Right lobe of liver (tissue), 6 donors: ENCODE measurements at places on chromosomes 1 and 21.

DNA sequence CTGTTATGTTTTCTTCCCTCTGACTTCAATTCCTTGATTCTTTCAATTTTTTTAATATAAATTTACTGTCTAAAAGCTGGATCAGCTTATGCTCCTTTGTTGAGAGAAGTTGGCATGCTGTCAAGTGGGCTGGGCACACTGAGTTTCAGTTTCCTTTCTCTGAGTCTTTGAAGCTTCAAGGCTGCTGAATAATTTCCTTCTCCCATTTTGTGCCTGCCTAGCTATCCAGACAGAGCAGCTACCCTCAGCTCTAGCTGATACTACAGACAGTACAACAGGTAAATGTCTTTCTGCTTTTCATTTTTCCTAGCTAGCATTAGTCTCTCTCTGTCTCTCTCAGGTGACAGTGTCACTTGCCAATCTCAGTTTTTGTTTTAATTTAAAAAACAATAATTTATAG is at the start of gene IFI44:
IFI44 (plus strand) TSS at position 204 of the 400 bp plus-strand sequence. CDS start 365 bp downstream, outside the sequence.
- no peaks in the 10 kb centered on the region for H3K36me3 ChIP-seq
- DNase-seq, result peak; percentile 76
- peak within 1 kb of the TSS; percentile 43 for H3K4me3 ChIP-seq
- H3K27me3 ChIP-seq, result no peaks in the 10 kb centered on the region

DNA sequence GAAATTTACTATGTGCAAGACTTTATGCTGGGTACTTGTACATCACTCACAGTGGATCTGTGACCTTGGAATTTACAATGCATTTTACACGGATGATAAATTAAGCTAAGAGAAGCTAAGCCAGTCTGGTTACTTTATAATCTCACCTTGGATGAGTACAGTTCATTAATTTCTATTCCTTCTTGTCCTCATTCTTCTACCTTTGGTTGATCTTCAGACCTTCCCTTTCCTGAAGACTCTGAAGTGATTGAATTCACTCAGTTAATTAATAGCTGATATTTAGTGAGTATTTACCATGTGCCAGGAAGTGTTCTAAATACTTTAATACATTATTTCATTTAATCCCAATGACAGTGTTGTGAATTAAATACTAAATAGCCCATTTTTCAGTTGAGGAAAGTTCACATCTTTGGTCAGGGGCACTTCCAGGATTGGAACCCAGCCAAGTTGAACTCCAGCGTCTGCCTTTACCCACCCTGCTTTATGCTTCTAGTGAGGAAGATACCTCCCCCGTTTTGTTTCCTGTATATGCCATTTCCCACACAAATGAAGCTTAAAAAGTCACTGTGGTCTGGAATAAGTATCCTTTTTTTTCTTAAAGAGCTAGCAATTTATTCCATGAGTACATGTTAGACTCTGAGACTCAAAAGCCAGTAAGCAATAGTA is 146.6 kb downstream of the TLR5 start:
- H3K27ac ChIP-seq, result no peak overlapping the region
- no peaks in the 10 kb centered on the region for H3K27me3 ChIP-seq
- H3K36me3 ChIP-seq, result no peaks in the 10 kb centered on the region

GRCh38 chr1:87719658-87720057 is 391.0 kb downstream of the LMO4 start:
- no peak for DNase-seq
- no peaks in the 10 kb centered on the region for H3K27me3 ChIP-seq
- H3K4me3 ChIP-seq, result no peak overlapping the region
- H3K4me1 ChIP-seq, result no peaks in the 10 kb centered on the region

GRCh38 chr1:54328066-54328636 is 78.0 kb downstream of the SSBP3 start:
- no peak for DNase-seq
- H3K4me3 ChIP-seq, result no peak overlapping the region
- H3K36me3 ChIP-seq, result no peaks in the 10 kb centered on the region
- H3K4me1 ChIP-seq, result no peaks in the 10 kb centered on the region
- no peaks in the 10 kb centered on the region for H3K27me3 ChIP-seq
- H3K27ac ChIP-seq, result no peak overlapping the region

GRCh38 chr1:232381394-232382100 is 248.4 kb downstream of the SIPA1L2 start:
- H3K36me3 ChIP-seq, result no peaks in the 10 kb centered on the region
- no peaks in the 10 kb centered on the region for H3K27me3 ChIP-seq
- H3K4me3 ChIP-seq, result no peak overlapping the region
- no peak overlapping the region for H3K27ac ChIP-seq
- DNase-seq, result no peak

DNA sequence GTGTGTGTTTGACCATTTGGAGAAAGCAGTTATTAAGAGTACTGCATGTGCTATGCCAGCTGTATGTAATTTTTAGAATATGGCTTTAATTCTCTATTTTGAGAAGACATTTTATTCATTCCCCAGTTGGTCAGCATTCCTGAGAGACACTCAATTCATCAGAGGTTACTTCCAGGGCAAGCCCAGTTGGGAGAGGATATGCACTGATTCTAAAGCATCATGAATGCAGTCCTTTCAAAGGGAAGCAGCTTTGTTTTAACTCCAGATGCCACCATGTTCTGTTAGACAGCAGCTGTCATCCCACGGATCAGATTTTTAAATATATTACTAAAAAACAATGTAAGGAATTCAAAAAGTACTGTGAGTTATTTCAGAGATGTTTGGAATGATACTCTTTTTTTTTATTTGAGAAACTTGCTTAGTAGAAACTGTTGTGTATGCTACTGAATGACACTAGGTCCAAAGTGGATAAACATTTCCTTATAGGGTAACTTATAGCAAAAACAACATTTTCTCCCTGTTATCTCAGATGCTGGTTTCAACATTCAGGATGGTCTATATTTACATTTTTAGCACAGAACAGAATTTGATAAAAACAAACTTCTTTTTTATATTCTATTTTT is 149.5 kb upstream of the B3GALT2 start:
- DNase-seq, result no peak
- H3K4me1 ChIP-seq, result no peaks in the 10 kb centered on the region
- no peak overlapping the region for H3K27ac ChIP-seq
- no peaks in the 10 kb centered on the region for H3K36me3 ChIP-seq

DNA sequence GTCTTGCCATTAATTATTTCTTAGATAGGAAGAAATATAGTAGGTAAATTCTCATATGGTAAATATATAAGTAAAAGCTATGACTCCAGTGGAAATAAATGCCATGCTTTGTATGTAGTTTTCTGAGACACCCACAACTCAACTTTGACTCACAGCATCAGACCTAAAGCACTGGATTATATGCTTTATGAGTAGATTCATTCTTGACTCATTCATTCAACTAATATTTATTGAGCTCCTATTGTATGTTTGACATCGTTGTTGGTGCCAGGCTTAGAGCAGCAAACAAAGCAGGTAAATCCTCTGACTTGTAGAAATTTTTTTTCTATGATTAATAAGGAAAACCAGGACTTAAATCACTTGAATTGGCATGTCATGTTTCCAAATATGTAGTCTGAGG is 211.4 kb downstream of the PTPRC start:
- no peaks in the 10 kb centered on the region for H3K4me1 ChIP-seq
- no peak for DNase-seq
- no peaks in the 10 kb centered on the region for H3K36me3 ChIP-seq
- H3K4me3 ChIP-seq, result no peak overlapping the region

DNA sequence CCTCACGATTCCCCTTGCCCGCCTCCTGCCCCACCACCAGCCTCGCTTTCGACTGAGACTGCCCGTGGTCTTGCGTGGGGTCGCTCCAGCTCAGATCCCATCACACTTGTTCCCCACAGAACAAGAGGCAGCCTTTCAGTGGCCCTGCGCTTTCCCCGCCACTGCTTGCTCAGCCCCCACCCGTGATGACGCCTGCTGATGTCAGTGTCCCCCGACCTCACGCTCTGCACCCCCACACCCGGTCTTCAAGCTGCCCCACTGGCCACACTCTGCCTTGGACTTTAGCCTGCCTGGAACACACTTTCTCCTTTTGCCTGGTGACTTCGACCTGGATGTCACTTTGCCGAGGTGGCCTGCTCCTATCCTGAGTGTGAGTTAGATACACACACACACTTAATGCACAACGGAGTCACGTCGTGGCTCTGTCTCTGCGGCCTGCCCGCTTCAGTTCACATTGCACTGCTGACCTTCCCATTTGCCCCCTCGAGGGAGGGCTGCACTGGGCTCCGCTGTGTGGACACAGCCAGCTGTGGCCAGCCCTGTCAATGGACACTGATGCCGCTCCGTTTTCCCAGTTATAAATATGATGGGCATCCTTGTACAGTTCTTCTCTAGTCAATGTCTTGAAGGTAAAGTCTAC is 13.0 kb downstream of the AGPAT3 start:
- DNase-seq, result no peak
- H3K27ac ChIP-seq, result no peak overlapping the region
- no peaks in the 10 kb centered on the region for H3K4me1 ChIP-seq
- no peak overlapping the region for H3K4me3 ChIP-seq
- no peaks in the 10 kb centered on the region for H3K27me3 ChIP-seq

DNA sequence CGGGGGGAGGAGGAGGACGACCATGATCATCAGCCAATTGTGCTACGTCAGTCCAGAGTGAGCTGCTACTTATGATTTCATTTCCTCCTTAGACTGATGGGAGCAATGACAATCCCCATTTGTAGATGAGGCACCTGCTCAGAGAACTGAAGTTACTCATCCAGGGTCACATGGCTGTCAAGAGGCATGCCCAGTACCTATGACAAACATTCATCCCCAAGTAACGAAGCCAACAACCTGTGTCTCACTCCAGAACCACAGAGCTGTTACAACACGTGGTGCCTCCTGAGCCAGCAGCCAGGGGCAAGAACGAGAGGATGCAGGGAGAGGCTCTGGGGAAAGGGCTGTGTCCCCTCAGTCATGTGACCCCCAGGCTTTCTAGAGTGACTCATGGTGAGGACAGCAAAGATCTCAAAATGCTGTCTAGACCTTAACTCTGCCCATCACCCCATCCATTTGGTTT is 93.6 kb downstream of the SIM2 start:
- no peak for DNase-seq
- no peaks in the 10 kb centered on the region for H3K36me3 ChIP-seq
- no peak overlapping the region for H3K27ac ChIP-seq
- H3K27me3 ChIP-seq, result no peaks in the 10 kb centered on the region
- H3K4me1 ChIP-seq, result no peaks in the 10 kb centered on the region

- no peak overlapping the region for H3K27ac ChIP-seq
- H3K27me3 ChIP-seq, result no peaks in the 10 kb centered on the region
- H3K36me3 ChIP-seq, result peaks cover 6% of the 10 kb centered on the region
- DNase-seq, result peak; percentile 36
- no peak overlapping the region for H3K4me3 ChIP-seq
Measured at GRCh38 chr1:25501235-25502058, 42.0 kb upstream of the LDLRAP1 start.

- no peaks in the 10 kb centered on the region for H3K27me3 ChIP-seq
- H3K4me3 ChIP-seq, result peak overlapping the region; percentile 24
- no peak for DNase-seq
- peak overlapping the region; percentile 14 for H3K27ac ChIP-seq
Measured at GRCh38 chr1:24535021-24535424, 20.9 kb upstream of the NCMAP start.
